ENCODE measurements at places on chromosomes 5 and 9.

- no peak for DNase-seq
These were observed 6.0 kb downstream of the RAPGEF6 start for GRCh38 chr5:131628990-131629389.

- DNase-seq: no peak
These were observed 46.0 kb downstream of the CNOT6 start for GRCh38 chr5:180540050-180540694.

- DNase-seq: no peak
These were observed 975 bp upstream of the NXNL2 start for GRCh38 chr9:88533951-88534455.

- DNase-seq: no peak
These were observed 725.3 kb upstream of the SEMA6A start for GRCh38 chr5:117299936-117300328.

DNA sequence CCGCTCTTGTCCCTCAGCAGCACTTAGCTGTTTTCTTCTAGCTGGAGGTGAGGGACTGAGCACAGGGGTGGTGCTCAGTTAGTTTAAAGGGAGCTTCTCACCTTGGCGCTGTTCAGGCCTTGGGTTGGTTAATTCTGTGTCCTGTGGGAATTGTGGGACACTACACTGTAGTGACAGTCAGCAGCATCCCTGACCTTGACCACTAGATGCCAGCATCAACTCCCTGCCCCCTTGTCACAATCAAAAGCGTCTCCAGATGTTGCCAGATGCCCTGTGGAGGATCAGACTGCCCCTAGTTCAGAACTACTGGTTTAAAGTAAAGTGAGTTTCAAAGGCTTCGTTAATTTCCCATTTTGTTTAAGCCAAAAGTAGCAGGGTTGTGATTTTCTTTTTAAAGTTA is 65.5 kb upstream of the DMRT3 start:
- no peak for DNase-seq

GRCh38 chr9:84796404-84796803 is 126.9 kb downstream of the NTRK2 start:
- DNase-seq: no peak

DNA sequence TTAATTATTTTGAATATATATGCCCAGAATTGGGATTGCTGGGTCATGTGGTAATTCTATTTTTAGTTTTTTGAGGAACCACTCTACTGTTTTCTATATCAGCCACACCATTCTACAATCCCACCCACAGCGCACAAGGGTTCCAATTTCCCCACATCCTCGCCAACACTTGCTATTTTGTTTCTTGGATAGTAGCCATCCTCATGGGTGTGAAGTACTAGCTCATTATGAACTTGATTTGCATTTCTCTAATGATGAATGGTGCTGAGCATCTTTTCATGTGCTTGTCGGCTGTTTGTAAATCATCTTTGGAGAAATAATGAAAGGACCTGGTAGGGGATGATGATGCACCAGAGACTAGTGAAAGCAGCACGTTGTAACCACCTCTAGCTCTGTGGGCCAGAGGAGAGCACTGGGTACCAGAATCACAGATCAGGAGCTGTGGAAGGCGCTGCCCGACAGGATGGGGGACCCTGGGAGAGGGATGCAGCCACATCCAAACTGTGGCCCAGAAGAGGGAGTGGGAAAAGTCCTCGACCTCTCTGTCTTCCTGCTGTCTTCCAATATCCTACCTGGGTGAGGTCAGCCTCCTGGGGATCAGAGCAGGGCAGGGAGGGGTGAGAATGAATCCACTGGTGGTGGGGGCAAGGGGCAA is 155.4 kb downstream of the RGS3 start:
- no peak for DNase-seq

DNA sequence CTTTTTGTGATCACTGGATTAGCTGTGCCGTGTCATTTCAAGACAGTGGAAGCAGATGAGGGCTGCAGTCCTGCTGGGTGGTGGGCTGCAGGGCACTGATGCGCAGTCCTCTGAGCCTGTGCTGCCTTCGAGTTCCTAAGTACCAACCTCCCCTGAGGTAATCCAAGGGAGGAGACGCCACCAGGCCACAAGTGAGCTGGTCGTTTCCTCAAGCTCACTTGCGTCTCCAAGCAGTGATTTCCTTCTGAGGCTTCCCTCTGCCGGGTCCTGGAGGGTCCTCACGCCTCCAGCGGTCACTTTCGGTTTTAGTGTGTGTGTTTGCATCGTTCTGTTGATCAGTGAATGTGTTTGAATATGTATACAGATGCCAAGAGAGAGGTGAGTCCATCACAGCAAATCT is 115.7 kb downstream of the TRIO start:
- DNase-seq: no peak

GRCh38 chr5:163706053-163706771 is 200.8 kb downstream of the MAT2B start:
- no peak for DNase-seq

- no peak for DNase-seq
These were observed 27.4 kb upstream of the EEIG1 start for GRCh38 chr9:128008171-128008570.

DNA sequence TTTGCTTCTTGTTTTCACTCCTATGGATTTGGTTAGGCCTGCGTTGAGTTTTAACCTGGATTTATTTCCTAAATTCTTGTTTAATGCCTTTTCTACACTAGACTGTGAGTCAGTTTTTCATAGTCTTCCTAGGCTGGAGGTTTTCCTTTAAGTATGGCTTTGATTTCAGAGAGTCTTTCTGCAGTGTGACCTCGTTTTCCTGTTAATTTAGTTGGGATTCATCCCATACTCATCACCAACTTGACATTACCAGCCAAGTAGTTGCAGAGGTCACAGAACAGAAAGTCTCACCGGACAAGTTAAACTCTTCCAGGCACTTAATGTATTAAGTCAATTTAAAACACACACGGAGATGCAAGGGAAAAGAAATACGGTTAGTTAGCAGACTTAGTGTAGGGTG is 29.7 kb upstream of the AUH start:
- DNase-seq: no peak

DNA sequence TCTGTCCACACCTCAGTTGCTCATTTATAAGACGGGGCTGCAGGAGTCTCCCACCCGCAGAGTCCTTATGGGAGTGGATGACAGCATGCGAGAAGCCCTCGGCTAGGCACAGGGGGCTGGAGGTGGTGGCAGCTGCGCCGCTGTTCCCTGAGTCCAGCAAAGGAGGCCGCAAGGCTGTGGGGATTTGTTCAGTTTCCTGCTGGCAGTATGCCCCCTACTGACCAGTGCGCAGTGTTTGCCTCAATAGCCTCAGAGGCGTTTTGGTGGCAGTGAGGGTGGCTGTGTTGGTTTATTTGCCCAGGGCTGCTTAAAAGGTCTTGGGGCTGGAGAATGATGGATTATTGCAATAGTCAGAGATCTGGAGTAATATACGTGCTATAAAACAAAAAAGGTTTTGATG is 176.3 kb upstream of the OTULINL start:
- DNase-seq: no peak

DNA sequence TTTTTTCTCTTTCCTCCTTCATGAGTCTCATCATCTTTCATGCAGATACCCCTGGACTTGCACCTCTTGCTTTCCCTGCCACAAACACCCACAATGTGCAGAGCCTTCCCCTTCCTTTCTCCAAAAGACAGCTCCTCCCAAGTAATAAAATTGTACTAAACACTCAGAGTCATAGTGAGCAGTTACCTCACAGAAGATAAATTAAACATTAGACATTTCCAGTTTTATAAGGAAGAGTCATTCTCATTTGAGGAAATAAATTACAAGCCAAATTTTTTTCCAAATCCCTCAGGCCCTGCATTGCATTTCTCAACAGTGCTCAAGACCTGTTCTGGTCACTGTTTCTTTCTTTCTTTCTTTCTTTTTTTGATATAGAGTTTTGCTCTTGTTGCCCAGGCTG is 131.5 kb downstream of the ATPSCKMT start:
- DNase-seq: no peak

- DNase-seq: no peak
These were observed 649 bp downstream of the CCDC187 start for GRCh38 chr9:136303066-136303824.

- DNase-seq: no peak
These were observed 99.3 kb downstream of the GDNF start for GRCh38 chr5:37740331-37741066.
